Naive thymus-derived CD4-positive, alpha-beta T cell (primary cell): ENCODE measurements at places on chromosomes 4 and X. TPM values are rescaled to one million over a fixed set of nuclear protein-coding genes. Genes with fewer than 3 reads are reported as not detected.

DNA sequence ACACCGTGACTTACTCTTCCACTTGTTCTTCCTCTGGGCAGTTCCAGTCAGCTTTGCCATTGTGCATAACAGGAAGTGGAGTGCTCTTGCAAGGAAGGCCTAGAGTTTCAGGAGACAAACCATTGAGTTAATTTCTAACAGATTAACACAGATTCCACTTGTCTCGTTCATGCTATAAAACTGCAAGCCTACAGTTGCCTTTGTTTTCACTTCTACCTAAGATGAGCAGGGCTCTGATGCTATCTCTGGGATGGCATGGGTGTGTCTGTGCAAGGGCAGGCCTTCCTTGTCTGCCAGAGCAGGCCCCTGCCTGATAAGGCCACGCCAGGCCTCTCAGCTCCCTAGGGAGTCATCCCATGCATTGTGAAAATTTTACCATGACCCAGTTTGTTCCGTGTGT, 67.7 kb upstream of the PGRMC2 start:
- H3K4me3 ChIP-seq, result no peak overlapping the region
- no peaks in the 10 kb centered on the region for H3K27me3 ChIP-seq
- H3K36me3 ChIP-seq, result no peaks in the 10 kb centered on the region
- no peak for DNase-seq
- H3K27ac ChIP-seq, result no peak overlapping the region
- no peaks in the 10 kb centered on the region for H3K4me1 ChIP-seq

The PCDH10 gene
- not detected for total RNA-seq

GRCh38 chr4:4640692-4641091, 98.8 kb upstream of the STX18 start:
- DNase-seq, result no peak
- no peaks in the 10 kb centered on the region for H3K27me3 ChIP-seq
- H3K36me3 ChIP-seq, result no peaks in the 10 kb centered on the region
- H3K4me3 ChIP-seq, result no peak overlapping the region
- H3K4me1 ChIP-seq, result no peaks in the 10 kb centered on the region
- H3K27ac ChIP-seq, result no peak overlapping the region

GRCh38 chrX:35439034-35439660, 359.0 kb upstream of the MAGEB16 start:
- H3K27me3 ChIP-seq, result no peaks in the 10 kb centered on the region
- H3K4me1 ChIP-seq, result no peaks in the 10 kb centered on the region
- H3K27ac ChIP-seq, result no peak overlapping the region
- no peak for DNase-seq
- no peaks in the 10 kb centered on the region for H3K36me3 ChIP-seq

DNA sequence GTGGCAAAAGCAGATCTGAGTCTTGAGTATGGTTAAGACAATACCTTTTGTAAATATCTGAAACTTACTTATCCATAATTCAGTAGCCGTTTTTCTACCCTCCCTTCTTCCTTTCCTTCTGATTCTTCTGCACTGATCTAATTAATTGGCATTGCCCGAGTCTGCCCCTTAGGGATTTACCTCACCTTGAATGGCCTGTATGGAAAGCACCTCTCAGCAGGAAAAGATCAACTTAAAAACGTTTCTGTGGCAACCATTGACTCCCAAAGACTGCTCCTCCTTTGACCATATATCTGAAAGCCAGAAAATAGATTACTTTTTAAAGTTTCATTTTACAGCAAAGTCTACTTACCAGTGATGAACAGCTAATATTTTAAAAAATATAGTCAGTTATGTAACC, 496.5 kb upstream of the LCORL start:
- no peak overlapping the region for H3K27ac ChIP-seq
- H3K4me1 ChIP-seq, result no peaks in the 10 kb centered on the region
- H3K27me3 ChIP-seq, result no peaks in the 10 kb centered on the region
